GM23248 (cell line): ENCODE measurements at places on chromosomes 16 and 17. TPM values are rescaled to one million over a fixed set of nuclear protein-coding genes. Genes with fewer than 3 reads are reported as not detected.

The KRTAP4-7 gene
- not detected in 2 replicates for total RNA-seq

The MYH8 gene
- total RNA-seq = not detected in 2 replicates

The SLC16A6 gene
- total RNA-seq = 0.13 and 0.32 TPM in 2 replicates

The EZH1 gene
- 22.4 and 22.5 TPM in 2 replicates for total RNA-seq

The MIEF2 gene
- total RNA-seq = 13.8 and 26.4 TPM in 2 replicates

The TNK1 gene
- total RNA-seq = 0.43 and 2.7 TPM in 2 replicates

The KCNH6 gene
- not detected in 2 replicates for total RNA-seq

The EXOC3L1 gene
- total RNA-seq = not detected in 2 replicates

The PMFBP1 gene
- not detected in 2 replicates for total RNA-seq

The CSH2 gene
- not detected in 2 replicates for total RNA-seq
